ENCODE measurements at places on chromosomes 5 and 9. TPM values are rescaled to one million over a fixed set of nuclear protein-coding genes. Genes with fewer than 3 reads are reported as not detected.

DNA sequence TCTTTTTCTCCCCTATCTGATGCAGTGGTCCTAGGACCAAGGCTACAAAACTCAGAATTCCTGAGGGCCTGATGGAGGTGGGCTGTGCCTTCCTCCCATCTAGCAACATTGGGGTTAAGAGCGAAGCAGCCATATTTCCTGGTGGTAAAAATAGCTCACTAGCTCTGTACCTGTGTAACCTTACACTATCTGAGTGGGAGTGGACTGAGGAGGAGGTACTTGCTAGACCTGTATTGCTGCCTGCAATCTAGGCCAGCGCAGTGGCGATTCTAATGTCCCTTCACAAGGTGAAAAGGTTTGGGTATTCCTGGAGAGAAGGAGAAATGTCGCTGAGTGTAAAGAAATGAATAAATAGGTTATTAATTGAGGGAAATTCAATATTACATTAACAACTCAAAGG lies 80.2 kb upstream of the LIFR start:
- DNase-seq = peak; percentile 61

GRCh38 chr5:6715271-6715670 lies 2.0 kb downstream of the TENT4A start:
- DNase-seq = no peak

DNA sequence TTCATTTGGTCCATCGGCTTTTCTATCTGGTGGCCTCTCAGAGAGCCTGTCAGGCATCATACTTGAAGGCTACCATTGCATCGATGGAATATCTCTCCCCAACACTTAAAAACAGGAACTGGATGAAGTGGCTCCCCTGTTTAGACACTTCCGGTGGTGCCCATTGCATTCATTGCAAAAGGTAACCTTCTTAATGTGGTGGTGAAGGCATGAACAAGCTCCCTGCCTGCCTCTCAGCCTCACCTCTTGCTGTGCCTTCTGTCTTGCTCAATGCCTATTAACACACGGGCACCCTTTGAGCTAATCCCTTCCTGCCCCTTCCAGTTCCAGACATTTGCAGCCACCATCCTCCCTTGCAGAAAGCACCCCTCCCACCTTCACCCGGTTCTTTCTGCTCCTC lies 233.1 kb upstream of the MSX2 start:
- DNase-seq = no peak

- no peak for DNase-seq
These were observed 13.6 kb downstream of the TIMD4 start for GRCh38 chr5:156949424-156949823.

DNA sequence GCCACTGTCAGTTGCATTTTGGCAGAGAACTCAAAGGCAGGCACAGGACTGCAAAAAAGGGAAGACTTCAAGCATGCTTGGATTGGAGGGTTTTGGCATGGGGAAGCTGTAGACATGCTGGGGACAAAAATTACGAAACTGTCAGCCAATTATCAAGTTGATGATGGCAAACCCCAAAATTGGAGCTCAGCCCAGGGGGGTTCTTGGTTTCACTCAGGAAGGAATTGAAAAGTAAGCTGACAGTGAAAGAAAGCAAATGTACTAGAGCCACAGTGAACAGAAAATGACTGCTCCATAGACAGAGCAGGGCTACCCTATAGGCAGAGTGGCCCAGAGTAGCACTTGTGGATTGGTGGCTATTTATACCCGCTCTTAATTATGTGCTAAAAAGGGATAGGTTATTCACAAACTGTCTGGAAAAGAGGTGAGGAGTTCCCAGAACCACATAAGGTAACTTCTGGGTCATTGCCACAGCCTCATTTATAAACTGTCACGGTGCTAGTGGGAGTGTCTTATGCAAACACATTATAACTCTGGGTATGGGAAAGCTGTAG lies 14.6 kb upstream of the CFAP95 start:
- no peak for DNase-seq

DNA sequence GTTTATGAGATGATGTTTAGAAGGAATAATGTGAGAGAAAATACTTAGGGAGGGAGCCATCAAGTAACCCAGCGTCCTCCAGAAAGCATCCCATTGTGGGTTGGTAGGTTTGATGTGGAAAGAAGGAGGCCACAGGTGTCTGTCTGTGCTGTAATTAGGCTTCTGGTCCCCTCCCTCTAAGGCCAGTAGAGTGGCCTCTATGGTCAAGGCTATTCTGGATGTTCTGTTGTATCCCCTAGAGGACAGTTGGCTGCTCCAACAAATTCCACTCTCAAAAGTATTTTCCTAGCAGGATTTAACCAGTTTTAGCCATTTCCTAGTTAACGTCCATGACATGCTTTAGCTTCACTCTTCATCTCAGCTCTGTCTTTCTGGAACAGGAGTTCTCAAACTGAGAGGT lies 106.5 kb downstream of the EGFLAM start:
- DNase-seq = no peak

DNA sequence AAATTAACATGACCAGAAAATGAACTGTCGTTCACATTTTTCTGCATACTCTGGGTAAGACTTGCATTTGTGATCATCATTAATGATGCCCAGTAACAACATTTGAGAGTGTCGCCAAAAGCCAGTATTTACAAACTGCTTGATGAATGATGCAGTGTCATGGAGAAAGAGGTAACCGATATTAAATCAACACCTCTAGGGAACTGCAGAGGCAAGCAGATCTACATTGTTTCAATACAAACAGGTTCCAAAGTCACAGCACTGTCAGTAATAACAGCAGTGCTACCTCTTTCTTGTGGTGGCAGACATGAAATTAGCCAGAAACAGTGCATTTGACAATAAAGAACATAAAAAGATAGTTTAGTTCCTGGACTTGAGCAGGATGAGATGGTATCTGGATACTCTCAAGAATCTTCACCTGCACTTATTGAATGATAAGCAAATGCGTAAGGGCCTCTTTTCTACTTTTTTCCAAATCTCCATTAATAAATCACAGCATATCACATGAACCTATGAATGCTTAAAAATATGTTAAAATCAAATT lies 456.6 kb downstream of the ARHGEF28 start:
- no peak for DNase-seq

- no peak for DNase-seq
These were observed 540.8 kb downstream of the BNC2 start for GRCh38 chr9:16329671-16330113.

DNA sequence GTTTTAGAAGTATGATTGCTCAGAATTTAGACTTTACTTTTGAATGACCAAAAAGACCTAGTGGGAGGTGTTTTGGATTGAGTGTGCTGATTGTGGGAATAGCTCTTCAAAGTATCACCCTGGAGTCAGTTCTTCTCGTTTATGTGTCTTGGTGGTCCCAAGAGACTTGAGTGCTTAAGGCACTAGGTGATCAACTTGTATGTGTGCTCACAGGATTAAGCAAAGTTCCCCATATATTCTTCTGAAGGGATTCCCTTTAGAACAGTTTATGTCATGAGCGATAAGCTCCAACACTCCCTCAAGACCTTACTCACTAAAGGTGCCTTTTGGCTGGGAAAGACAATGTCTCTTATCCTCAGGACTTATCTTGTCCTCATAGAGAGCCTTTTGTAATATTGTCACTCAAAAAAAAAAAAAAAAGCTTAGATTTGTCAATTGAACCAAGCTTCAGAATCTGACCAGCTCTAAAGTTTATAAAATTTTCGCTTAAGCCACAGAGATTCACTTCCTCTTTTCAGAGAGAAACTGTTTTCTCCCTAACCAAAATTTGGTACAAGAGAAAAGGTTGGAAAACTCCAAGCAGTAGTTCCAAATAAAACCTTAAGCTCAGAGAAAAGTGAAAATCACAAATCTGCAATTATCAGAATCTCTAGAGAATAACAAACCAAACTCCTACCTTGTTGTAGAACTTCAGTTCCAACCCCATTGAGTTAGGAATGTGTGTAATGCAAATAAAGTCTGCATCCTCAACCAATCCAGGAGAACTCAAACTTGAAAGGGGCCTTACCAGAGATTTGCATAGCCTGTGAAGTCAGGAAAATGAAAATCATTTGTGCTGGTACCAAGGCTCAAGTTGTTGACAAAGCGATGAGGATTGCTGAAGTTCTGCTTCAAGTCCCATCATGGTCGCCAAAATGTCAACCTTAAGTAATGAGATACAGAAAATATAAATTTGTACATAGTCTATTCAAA lies 40.0 kb upstream of the PDZD2 start:
- no peak for DNase-seq

DNA sequence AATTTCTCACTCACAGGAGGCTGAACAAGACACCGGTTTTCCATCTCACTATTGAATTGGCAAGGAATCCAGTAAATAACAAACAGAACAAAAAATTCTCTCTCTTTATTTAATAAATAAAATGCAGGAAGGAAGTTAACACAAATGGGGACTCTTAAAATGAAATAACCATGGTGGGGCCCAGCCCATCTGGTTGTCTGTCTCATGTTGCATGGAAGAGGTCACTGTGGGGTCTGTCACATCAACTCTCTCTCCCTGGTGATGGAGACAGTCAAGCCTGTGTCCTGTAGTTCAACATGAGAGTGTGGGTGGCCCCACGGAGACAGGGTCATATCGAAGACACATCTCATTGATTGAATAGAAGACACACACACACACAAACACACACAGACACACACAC lies 297.7 kb downstream of the IRX2 start:
- DNase-seq = no peak

DNA sequence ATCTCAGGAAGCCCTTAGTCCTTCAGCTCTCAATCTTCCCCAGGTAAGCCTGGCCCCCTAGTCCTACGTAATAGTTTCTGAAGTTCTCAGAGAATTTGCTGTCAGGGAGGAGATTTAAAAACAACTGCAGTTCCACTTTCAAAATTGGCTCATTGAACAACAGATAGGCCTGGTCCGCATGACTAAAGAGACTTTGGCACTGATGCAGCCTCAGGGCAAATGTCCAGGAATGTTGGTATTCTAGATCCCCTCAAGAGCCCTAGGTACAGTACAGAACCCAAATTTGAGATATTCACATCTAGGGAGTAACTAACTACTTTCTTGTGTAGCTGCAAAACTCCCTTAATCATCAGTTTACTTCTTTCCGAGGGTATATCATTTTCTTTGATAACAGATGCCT lies 162.8 kb downstream of the GABRG2 start:
- no peak for DNase-seq

DNA sequence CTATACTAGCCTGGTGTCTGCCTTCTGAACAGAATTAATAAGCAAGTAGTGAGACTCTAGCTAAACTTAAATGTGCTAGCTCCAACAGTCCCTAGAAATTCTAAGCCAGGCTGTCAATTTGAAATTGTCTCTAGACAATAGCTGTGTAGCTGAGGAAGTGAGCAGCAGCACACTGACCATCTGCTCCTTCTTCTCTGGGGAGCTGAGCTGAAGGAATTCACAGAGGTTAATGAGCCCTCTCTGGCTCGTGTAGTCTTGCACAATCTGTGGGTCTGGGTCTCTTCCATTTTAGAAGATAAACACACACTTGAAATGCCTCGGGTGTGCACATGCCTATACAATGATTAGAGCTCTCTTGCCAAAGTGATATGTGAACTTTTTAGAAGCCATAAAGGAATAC lies 63.5 kb upstream of the BARX1 start:
- DNase-seq = no peak

- peak; percentile 96 for DNase-seq
These were observed 29.0 kb downstream of the PTGES2 start for GRCh38 chr9:128098297-128099230.

- DNase-seq = no peak
These were observed 204.8 kb downstream of the CDH9 start for GRCh38 chr5:26833596-26833995.

DNA sequence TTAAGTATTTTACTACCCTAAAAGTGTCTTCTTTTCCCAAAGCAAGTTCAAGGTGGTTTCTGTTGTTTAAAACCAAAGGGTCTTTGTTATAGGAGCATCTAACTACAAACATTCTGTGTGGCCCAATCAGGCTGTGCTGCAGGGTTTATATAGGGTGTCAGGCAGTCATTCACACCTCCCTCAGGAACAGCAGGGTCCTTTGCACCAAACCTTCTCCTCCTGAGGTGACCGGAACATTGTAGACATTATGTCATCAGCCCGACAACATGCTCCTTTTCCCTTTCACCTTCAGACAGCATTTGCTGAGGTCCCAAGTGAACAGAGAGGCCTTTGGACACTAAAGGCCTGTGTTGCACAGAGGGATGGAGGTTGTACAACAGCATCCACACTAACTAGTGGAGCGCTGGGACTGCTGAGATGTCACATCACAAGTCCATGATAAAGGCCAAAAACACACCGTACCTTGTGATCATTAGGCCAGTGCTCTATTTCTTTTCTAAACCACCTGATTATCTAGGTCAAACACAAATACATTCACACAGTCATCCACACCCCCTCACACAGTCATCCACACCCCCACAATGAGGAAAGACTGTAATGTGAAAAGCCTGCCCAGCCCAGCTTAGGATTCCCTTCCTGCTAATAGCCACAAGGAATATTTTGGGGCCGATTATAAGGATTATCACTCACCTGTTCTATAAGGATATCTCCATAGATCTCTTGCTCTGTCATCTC lies 123.8 kb upstream of the VLDLR start:
- no peak for DNase-seq

DNA sequence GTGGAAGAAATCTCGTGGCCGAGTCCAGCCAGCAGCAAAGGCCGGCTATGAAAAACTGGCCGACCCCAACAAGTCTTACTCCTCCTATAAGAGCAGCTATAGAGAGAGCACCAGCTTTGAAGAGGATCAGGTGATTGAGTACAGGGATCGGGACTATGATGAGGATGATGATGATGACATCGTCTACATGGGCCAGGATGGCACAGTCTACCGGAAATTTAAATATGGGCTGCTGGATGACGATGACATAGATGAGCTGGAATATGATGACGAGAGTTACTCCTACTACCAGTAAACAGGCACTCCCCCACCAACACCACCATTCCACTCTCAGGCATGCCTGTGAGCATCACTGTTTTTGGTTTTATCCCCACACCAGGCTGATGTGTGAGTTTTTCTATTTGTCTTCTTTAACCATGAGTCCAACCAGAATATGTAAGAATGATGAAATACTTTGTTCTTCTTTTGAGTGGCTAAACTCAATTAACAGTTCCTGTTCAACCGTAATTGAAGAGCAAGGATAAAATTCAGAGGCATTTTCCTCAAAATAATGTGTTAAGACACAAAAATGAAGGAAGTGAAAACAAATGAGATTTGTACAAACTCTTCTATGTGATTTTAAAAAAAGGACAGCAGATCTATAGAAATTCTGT lies 35.5 kb downstream of the RFK start:
- DNase-seq = no peak

The C9orf50 gene
- not detected for total RNA-seq

The CDO1 gene
- total RNA-seq = 3.5 TPM

The ZBED3 gene
- total RNA-seq = 14.7 TPM

The ACTBL2 gene
- total RNA-seq = not detected

The ANKRD20A1 gene
- total RNA-seq = 4.4 TPM

The PCDHB5 gene
- total RNA-seq = 2.9 TPM

The OGN gene
- 18.1 TPM for total RNA-seq

The LCN9 gene
- not detected for total RNA-seq

The ITGA2 gene
- 40.5 TPM for total RNA-seq

The TLR4 gene
- 23.5 TPM for total RNA-seq

The SLC28A3 gene
- total RNA-seq = 4.9 TPM

The CCDC171 gene
- 4.5 TPM for total RNA-seq

The PCDHAC2 gene
- total RNA-seq = 4.0 TPM

The EIF4EBP3 gene
- 25.9 TPM for total RNA-seq

The NRG2 gene
- 13.9 TPM for total RNA-seq
